ENCODE measurements at places on chromosomes 11 and 22.

DNA sequence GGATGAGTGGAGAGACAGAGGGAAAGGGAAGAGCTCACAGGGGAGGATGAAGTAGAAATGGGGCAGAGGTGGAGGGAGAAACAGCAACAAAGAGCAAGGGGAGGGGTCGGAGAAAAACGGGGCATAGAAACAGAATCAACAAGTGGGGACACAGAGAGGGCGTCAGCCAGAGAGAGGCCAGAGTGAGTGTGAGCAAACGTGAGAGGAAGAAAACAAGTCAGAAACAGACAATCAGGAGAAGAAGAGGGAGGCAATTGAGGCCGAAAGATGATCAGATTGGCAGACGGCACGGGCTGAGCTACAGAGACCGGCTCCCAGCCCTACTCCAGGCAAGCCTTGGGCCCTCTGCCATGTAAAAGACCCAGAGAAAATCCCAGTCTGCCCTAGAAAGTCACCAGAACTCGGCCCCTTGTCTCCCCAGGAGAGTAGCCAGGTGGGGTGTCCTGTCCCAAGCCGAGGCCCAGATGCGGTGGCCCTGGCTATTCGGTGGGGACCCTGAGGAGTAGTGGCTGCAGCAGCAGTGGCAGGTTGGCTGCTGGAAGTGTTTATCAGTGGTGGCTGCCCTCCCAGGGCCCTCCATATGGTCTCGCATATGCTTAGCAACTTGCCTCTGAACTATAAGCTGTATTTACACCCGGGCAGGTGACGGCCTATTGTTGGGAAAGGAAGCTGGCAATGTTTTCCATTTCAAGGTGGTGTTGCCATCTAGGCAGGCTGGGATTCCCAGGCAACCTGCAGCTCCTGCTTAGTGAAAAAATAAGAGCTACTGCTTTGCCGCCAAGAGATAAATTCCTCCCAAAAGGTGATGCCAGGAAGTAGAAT lies 14.8 kb upstream of the TSPAN18 start:
- DNase-seq: no peak

- no peak for DNase-seq
Observed at GRCh38 chr11:16867097-16867496, 128.7 kb downstream of the C11orf58 start.

- DNase-seq: no peak
Observed at GRCh38 chr11:95829580-95830259, 39.4 kb downstream of the CEP57 start.

- no peak for DNase-seq
Observed at GRCh38 chr11:27720277-27720830, 20.1 kb upstream of the BDNF start.

- DNase-seq: no peak
Observed at GRCh38 chr11:47532597-47533213, 20.2 kb downstream of the CELF1 start.

DNA sequence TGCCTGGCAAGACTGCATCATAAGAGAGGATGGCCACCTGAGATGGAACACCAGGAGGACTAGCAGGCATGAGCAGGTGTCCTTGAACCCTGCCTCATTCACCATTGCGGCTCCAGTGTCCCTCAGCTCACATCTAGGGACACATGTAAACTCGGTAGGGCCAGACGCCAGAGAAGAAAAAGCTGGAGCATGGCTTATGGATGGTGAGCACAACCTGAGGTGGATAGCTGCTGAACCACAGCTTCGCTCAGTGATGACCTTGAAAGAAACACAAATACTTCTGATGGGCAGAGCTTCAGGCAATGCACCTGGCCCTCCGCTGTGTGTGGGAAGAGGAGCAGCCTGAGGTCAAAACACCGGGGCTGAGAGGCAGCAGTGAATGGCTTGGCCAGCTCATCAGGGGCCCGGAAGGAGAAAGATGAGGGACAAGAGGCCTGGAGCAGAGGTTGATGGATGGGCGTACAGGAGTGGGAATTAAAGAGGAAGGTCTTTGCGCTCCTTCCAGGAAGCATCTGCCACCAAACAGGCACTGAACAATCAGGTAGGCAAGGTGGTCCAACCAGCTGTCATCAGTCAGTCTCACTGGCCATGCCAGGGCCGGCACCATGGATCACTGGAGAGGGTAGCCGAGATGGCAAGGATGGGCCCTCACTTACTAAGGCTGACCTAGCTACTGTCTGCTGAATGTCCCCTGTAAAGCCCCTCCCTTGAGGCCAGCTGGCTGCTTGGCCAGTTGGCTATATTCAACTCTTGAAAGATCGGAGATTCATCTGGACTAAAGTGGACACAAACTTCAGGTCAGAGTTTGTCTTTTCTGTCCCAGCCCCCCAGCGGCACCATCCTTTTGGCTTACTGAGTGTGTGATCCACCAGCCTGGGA lies 89.7 kb downstream of the MYEOV start:
- DNase-seq: no peak

DNA sequence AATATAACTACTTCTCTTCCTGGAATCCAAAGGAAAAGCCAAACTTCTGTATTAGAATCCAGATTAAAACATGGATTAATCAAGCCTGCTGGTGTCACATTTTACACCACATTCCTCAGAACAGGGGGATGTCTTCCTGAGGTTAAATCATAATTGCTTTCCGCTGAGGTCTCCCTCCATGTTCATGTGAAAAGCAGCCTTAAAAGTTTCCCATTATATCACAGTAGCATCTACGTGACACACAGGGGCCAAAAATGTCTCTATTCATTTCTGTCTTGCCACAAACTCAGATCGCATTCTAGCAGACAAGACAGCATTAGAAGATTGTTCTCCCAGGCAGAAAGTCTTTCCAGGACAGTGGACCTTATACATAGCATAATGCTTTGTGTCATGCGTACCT lies 788.7 kb downstream of the OPCML start:
- DNase-seq: no peak

GRCh38 chr11:17476317-17477083 lies at the start of gene ABCC8:
Gene ABCC8, minus strand, starts transcription at chr11:17476845. Its CDS starts 69 bp downstream, at chr11:17476776.
- DNase-seq: no peak

- no peak for DNase-seq
Observed at GRCh38 chr11:111416231-111416960, 37.3 kb upstream of the POU2AF1 start.

DNA sequence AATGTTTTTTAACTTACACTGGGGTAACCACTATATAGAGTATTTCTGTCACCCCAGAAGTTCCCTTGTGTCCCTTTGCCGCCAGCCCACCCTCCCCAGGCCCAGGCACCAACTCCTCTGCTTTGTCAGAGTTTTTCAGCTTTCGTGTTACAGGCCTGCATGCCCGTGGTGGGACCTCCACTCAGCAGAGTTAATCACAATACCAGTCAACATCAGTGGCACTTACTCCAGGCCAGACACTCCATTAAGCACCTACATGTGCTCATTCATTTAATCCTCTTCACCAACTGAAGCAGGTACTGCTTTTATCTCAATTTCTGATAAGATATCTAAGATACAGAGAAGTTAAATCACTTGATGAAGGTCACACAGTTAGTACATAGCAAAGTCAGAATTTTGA lies 63.3 kb downstream of the LIF start:
- DNase-seq: no peak

DNA sequence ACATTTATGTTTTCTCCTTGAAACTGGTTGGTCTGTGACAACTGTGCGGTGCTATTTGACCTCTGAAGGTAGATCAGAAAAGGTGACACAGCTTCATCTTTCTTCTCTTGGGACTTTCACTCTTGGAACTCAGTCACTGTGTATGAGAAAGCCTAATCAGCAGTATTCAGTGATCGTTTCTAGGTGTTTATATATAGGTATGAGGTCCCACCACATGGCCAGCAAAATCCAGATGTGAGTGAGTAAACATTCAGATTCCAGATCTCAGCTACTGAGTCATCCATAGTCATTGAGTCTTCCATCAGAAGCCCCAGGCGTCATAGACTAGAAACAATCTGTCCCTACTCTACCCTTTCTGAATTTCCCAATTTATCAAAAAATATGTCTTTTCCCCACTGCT lies 117.3 kb upstream of the CTSC start:
- DNase-seq: no peak

DNA sequence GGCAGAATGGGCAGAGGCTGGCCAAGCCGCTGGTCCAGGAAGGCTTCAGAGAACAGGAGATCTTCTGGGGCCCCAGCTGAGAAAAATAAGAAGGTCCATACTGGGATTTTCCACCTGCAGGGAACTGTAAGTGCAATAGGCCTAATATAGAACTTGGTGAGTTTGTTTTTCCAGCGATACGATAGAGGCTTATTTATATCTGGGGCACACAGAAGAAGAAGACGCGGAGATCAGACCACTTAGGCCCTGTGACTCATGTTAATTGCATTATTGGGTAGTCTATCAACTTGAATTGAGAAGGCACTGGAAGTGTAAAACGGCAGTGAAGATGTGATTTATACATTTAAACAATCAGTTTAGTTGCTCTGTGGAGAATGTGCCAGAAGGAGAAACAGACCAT lies 7.7 kb upstream of the SRSF8 start:
- DNase-seq: no peak

GRCh38 chr11:11265994-11266606 lies 87.0 kb downstream of the CSNK2A3 start:
- DNase-seq: peak; percentile 65

DNA sequence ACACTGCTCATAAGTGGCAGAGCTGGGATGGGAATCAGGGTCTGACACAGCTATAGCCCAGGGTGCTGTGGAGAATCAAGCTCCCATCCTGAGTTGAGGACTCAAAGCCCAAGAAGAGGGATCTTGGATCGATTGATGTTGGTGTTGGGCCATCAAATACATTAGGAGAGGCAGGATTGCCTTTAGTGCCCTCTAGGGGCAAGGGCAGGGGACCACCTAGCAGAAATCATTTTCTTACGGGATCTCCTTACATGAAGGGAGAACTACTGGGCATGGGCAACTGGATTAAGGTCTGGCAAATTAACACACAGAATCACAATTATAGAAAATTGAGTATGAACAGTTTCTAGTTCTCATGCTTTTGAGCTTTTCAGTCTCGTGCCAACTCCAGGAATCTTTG lies 24.9 kb upstream of the EMSY start:
- peak; percentile 3 for DNase-seq

- no peak for DNase-seq
Observed at GRCh38 chr11:93192163-93192562, 5.6 kb downstream of the SLC36A4 start.

DNA sequence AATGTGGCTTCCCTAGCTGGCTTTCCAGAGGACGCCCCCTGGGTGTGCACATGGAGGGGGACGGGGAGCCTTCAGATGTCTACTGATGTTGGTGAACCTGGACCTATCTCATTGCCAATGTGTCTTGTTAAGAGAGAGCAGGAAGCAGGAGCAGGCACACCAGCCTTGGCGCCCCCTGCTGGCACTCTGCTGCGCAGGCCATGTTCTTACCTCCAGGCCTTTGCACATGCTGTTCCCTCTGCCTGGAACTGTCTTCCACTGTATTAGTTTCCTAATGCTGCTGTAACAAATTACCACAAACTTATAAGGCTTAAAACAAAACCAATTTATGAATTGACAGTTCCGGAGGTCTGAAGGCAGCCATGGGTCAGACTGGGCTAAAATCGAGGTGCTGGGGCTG lies 23.6 kb upstream of the MN1 start:
- no peak for DNase-seq

DNA sequence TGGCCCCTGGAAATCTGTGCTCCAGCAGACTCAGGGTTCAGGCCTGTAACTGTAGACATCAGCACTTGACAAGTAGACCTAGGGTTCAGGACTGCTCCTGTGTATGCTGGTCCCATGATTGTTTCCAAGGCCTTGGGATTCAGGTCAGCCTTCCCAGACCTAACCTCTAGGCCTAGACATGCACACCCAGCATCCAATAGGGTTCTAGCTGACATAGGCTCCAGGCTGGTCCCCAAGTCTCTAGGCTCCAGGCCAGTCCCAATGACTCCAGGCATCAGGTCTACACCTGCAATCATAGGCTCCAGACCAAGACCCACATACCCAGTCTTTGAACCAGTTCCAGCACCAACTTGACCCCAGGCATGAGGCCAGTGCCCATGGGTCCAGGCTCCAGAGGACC lies 166.2 kb upstream of the GRIA4 start:
- DNase-seq: no peak

DNA sequence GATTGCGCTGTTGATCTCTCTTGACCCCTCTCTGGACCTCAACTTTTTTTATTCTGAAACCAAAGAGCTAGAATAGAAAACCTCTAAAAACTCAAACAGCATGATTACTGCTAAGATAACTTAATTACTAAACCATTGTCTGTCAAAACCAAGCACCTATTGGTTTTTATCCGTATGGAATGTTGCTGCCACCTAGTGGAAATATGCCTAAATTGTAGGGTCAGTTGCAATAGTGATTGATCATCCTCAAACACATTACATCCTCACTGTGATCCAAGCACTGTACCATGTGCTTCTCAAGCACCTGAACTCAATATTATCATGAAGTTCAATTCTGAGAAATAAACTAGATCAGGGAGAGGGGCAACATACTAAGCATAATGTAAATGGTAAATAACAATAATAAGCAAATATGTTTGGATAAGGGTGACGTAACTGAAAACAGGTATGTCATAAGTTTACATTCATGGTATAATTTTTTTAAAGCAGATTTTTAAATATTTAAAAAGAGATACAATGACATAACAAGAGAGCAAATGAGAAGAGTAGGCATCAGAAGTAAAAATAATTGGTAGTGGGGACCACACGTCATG lies 3.8 kb upstream of the OR5A2 start:
- DNase-seq: peak; percentile 34

DNA sequence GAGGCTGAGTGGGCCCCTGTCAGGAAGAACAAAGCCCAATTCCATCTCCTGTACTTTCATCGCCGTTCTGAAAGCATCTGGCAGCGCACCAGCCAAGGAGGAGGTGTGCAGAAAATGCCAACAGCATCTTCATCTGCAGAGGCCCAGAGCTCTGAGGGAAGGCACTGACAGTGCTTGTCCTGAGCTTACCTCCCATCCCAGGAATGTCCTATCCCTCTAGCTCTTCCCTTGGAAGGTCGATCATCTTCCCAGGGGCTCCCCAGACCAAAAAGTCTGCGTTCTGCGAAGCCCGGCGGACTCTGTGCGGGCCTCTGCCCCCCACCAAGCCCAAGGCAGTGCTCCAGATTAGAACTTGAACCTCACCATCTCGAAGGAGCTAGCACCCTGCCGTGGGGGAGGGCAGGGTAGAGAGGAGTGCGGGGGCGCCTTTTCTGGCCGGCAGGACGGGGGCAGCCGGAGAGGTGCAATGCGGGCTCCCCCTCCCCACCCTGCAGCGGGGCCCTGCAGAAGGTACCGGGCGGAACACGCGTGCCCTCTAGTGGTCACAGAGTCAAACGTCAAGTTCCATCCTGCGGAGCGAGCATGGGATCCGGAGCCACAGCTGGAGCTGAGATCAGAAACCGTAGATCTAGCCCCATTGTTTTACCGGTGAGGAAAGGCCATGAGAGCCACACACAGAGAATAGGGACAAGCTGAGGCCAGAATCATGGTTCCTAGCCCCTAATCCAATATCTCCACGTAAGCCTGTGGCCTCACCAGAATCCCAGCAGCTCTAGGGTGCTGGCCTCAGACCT lies 5.0 kb downstream of the SCN2B start:
- peak; percentile 82 for DNase-seq

All from CD4-positive, alpha-beta T cell treated with Interleukin-6 for 4 hours (primary cell).